ENCODE measurements at places on chromosomes 16 and 17.
A peak's percentile ranks its signal among the peaks of the same experiment; 100 is the strongest.

GRCh38 chr17:45299361-45299760 lies 17.5 kb downstream of the MAP3K14 start:
- H3K36me3 ChIP-seq, result no peaks in the 10 kb centered on the region
- H3K4me1 ChIP-seq, result no peaks in the 10 kb centered on the region
- DNase-seq, result no peak
- peak overlapping the region; percentile 93 for H3K27ac ChIP-seq

DNA sequence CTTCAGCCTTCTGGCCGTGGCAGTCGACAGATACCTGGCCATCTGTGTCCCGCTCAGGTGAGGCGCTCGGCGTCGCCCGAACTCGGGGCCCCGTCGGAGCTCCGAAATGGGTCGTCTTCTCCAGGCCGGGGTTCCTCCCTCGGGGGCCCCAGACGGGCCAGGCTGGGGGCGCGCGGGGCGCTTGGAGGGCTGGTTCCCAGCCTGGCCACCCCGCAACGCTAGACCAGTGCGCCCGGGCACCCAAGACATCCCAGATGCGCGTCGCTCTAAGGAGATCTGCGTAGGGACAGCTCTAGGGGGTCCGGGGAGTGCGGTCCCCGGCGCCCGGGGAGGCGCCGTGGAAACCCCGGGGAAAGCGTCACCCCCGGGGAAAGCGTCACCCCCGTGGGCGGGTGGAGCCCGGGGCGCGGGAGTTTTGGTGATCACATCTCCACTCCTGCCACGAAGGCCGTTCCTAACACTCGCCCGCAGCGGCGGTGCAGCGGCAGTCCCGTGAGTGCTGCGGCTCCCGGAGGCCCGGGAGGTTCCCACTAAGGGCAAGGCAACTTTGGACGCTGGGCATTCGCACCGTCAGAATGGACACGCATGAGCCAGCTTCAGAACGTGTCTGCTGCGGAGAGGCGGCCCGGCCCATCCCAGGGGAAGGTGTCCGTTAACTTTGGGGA lies 729 bp downstream of the ADORA2B start:
- no peaks in the 10 kb centered on the region for H3K36me3 ChIP-seq
- no peaks in the 10 kb centered on the region for H3K27me3 ChIP-seq
- H3K4me1 ChIP-seq, result peaks cover 30% of the 10 kb centered on the region
- peak overlapping the region; percentile 66 for H3K4me3 ChIP-seq
- no peak for DNase-seq

DNA sequence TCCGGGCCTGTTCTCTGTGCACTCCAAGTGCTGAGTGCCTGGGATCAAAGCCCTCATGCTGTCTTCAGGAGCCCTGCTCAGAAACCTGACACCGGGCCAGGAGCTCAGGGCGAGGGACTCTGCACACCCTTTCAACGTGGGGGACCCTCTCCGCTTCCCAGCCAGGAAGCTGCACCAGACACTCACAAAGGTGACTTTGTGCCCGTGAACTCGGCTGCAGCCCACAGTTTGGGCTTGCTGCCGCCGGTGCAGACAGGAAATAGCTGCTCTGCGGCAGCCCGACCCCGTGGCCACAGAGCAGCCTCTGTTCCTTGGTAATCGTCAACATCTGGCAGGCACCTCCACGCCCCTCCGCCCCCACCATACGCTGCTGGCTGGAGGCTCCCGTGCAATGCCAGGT lies 93.4 kb upstream of the METRNL start:
- H3K36me3 ChIP-seq, result no peaks in the 10 kb centered on the region
- no peak overlapping the region for H3K4me3 ChIP-seq
- no peaks in the 10 kb centered on the region for H3K4me1 ChIP-seq
- no peaks in the 10 kb centered on the region for H3K27me3 ChIP-seq

DNA sequence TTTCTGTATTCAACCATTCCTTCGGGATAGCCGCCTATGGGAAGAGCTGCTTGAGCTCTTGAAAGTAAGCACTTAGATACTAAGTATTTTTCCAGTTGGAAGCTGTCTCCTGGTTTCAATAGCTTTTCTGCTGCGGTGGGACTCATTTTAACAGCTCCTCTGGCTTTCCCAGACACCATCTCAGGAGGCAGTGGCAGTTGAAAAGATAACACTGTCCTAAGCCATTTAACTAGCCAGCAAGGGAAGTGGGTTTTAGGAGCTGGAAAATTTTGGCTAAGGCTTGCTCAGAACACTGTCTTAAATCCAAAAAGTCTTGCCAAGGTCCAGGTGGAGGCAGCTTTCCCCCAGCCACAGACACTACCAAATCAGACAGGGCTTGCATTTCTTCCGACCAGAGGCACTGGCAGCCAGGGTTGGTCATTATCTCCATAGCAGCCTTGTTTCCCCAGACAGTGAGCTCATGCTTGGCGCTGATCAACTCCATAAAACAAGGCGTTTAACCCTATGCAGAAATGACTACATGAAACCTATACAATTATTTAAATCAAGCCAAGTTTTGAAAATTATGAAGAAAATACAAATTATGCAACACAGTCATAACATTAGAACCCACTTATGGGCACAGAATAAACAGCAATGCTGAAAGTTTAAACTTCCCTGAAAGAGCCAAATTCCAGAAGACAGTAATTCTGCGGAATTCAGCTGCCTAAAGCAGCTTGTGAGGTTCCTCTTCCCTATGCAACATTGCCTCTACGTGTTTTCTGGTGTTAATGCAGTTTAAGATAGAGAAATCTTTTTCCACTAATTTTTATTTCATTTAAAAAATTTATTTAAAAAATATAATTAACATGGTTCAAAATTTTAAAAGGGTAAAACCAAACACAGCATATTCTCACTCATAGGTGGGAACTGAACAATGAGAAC lies 25.0 kb downstream of the GABARAPL2 start:
- H3K27me3 ChIP-seq, result no peaks in the 10 kb centered on the region
- H3K36me3 ChIP-seq, result no peaks in the 10 kb centered on the region
- no peak overlapping the region for H3K4me3 ChIP-seq
- H3K27ac ChIP-seq, result peak overlapping the region; percentile 83
- H3K4me1 ChIP-seq, result peaks cover 3% of the 10 kb centered on the region
- DNase-seq, result peak; percentile 86

Measured in right atrium auricular region (tissue), 2 donors.